ENCODE measurements at places on chromosomes 6 and 20.

GRCh38 chr6:42260396-42260888 lies 42.8 kb upstream of the MRPS10 start:
- DNase-seq, result no peak

- no peak for DNase-seq
Observed at GRCh38 chr6:6469074-6469473, 119.4 kb upstream of the LY86 start.

DNA sequence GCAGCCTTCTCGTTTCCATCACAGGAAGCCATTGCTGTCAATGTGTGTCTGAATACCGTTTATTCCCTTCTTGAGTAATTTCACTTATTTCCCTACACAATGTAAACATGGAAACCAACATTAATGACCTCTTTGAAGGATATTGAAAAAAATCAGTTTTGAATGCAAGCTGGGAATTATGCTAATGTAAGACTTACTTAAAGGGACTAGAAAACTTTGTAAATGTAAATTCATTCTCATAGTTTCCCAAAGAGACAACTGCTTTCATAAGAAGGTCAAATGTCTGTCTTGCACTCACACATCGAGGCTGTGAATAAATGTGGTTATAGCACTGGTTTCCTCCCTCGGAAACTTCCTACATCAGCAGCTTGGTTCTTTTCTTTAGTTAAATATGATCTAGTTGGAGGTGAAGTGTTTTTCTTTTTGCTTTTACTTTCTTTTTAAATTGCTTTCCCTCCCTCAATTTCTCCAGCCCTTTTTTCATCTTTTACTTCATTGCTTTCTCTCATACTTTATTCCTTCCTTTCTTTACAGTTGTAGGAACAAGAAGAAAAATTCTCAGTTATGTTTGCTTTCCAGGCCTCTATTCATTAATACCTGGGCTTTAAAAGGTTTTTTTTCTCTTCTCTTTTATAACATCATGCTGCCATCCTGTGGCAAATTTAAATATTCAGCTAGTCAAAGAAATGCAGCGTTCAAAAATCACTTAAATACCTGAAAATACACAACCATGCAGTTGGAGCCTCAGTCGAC lies 108.3 kb downstream of the TNFAIP3 start:
- DNase-seq, result no peak

GRCh38 chr6:21367649-21368154 lies 225.8 kb upstream of the SOX4 start:
- DNase-seq, result no peak

DNA sequence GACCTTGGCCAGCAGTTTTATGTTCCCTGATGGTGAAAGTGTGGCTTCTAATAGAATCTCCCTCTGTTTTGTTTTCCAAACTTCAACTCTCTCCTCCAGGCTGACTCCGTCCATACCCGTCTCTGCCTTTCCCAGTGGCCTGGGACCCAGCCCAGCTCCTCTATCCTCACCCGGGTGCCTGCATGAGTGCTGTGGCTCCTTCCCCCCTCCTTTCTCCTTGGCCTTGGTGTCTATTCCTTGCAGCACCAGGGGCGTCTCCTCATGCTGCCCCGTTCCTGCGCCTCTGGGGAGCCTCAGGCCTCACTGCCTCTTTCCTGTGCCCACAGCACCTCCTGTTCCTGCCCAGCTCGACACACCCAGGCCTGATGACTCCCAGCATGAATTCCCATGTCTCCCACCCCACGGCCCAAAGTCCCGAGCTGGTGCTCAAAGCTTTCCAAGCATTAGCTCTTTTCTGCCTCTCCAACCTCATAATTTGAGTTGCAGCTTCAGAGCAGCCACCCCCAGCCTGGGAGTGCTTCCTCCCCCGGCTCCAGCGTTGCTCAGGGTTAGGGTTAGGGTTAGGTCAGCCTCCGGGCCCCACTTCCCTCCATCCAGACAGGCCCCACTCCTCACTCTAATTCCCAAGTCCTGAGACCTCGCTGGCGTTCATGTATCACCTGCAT lies 56.3 kb upstream of the AFDN start:
- DNase-seq, result peak; percentile 17

DNA sequence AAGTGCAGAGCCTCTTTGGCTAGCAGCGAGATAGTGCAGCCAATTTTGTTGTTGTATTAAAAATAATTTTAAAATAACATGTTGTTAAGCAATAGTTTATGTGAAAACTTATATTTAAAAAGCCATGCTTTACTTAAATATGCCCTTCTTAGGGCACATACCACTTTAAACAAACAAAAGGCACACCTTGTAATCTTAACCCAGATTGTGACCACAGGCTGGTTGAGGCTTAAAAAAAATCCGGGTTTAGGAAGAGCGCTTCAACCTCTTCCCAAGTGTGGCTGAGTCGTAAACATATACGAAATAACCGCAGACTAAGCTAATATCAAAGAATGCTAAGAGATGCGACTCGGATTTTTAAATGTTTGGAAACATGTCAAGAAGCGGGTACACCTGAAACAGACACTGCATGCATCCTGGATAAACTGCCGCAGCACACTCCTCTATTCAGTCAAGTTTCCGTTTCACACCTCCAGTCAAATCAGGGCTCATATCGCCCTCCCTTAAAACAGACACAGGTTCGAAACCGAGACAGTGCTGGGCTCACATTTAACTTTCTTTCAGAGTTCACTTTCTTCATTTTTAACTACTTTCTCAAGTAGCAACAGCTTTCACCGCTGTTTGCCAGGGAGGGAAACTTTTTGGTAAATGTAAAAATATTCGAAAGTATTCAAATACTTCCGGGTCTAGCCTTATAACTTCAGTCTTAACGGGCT lies 1.5 kb downstream of the DEK start:
- no peak for DNase-seq

GRCh38 chr20:35088231-35089145 lies 4.1 kb downstream of the TRPC4AP start:
- DNase-seq, result no peak

DNA sequence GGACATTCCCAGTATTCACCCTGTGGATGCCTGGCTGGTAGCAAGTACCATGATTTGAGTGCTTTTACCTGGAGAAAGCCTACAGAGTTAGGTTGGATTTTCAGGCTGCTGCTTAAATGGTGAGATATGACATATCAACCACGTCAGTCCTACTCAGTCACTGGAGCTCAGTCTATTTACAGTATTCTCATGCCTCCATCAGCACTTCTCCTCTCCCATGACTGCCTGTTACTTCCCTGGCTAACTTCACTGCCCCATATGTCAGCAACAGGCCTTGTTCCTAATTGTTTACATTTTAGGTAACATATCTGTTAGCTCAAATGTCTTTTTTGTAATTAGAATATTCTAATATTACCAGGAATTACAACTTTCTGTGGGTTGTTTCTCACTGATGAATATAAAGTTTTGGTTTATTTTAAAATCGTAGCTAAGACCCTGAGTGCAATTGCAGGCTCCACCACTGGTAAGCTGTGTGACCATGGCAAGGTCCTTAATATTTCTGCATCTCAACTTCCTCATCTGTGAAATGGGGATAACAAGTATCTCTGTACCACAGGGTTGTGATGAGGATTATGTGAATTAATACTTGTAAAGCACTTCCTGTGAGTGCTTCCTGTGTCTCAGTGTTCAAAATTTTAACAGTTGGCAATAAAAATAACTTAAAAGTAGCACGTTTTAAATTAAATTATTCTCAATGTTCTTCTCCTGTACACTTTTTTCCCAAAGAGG lies 54.3 kb downstream of the RNF144B start:
- DNase-seq, result no peak

GRCh38 chr20:50477239-50477872 lies 32.8 kb upstream of the PTPN1 start:
- no peak for DNase-seq

GRCh38 chr6:13141387-13141786 lies 186.9 kb downstream of the TBC1D7 start:
- no peak for DNase-seq

DNA sequence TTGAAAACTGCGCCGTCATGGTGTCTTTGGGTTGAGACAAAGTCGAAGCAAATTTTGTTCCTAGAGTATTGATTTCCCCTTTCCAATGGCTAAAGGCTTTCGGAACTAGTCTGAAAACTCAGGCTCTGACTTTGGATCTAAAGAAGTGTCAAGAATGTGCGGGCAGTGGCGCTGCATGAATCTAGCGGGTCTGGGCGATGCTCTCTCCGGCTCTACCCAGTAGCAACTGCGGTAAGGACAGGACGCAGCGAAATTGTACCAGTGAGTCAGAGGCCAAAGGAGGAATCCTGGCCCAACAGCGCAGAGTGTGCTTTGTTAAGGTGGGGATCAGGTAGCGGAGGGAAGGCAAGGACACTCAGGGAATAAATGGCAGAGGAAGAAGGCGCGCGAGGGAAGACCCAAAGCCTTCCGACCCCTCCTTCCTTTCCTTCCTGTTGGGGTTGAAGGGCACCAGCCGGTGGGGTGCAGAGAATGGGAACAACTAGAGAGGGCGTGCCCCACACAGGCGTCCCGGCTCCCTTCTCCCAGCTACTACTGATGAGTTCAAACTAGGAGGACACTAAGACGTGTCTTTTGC lies 32.1 kb downstream of the HLA-F start:
- peak; percentile 54 for DNase-seq

- DNase-seq, result peak; percentile 82
Observed at GRCh38 chr6:31791324-31792089, 4.0 kb downstream of the VARS1 start.

GRCh38 chr6:7108964-7109836 lies 1.4 kb downstream of the RREB1 start:
- peak; percentile 76 for DNase-seq

DNA sequence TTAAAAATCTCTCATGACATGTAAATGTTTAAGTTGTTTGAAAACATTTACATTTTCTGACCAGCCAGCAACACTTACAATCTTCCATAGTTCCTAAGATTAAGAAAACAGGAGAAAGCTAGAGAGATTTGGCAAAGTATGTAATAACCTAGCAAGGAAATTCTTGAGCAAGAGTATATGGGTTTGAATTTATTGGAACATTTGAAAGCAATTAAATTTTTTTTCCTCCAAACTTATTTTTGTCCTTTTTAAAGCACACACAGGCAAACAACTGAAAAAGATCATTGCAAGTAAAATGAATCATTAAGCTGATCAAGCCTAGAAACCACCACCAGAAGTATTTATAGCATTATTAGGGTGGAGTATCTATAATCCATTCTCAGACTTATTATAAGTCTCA lies 20.1 kb upstream of the ZNF217 start:
- DNase-seq, result no peak

- DNase-seq, result no peak
Observed at GRCh38 chr6:36301781-36302180, 31.9 kb downstream of the PNPLA1 start.

- DNase-seq, result no peak
Observed at GRCh38 chr6:170545405-170545804, 7.7 kb downstream of the PSMB1 start.

DNA sequence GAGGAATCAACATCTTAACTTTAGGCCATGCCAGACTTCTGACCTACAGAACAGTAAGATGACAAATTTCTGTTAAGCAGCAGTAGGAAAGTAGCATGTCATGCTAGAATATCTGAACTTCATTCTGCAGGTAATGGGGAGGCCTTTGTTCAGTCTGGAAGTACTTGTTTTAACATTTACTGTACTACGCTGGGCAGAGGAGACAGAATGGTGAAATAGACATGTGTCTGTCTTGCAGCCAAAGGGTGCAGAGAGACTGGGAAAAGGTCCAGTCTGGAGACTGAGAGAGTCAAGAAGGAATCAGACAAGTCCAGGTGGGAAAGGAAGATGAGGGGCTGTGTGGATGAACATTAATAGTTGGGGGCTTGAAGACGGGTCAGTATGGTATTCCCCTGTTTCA lies 17.5 kb upstream of the ZBTB2 start:
- no peak for DNase-seq

- peak; percentile 82 for DNase-seq
Observed at GRCh38 chr6:32415521-32416019, 8.6 kb upstream of the BTNL2 start.

DNA sequence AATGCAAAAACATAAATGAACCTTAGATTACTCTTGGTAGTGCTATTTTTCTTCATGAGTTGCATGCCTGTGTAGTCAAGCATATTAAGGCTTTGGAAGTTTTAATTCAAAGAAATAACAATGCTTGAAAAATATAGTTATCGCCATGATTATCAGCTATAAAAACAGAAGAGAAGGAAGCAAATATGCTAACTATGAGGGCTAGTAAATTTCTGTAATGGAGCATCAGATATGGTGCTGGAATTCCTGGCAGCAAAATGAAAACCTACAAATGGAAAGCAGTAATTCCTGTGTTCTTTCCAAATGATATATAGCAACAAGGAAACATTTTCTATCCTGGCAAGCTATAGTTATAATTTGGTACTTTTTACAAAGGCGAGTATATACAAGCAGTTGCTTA lies 29.7 kb downstream of the DOP1A start:
- DNase-seq, result no peak

GRCh38 chr20:45290677-45291355 lies 15.8 kb upstream of the RBPJL start:
- DNase-seq, result peak; percentile 90

GRCh38 chr6:167698540-167698939 lies 128.2 kb upstream of the AFDN start:
- no peak for DNase-seq

DNA sequence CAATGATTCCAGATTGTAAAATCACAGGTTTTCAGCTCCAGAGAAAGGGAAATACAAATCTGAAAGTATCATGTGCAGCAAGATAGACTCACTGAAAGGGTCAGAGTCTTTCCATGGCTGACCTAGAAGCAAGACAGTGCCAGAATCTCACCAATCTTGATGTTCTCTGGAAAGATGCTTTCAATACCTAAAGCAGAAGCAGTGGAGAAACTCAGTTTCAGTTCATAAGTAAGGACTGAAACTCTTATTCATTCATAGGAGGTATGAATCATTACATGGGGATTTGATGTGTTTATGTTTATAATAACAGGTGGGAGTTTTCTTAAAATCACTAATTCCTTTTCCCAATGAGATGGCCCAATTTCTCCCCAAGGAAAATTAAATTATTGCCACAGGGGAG lies 42.5 kb downstream of the SLC2A12 start:
- DNase-seq, result no peak

- DNase-seq, result peak; percentile 68
Observed at GRCh38 chr6:2877960-2878359, 25.1 kb downstream of the SERPINB9 start.

DNA sequence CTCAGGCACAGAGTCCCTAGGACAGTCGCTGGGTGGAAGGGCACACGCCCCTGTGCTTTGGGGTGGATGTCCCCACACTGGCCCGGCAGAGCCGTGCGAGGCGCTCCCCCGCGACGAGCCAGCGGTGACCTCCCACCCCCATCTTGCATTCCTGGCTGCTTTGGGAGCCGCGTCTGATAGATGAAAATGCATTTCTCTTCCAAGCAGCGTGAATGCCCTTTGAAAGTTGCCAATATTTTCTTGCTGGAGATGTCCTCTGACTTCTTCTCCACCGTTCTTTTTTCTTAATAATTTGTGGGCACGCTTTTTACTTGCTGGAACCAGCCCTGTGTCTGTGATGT lies 29.9 kb downstream of the COL20A1 start:
- no peak for DNase-seq

GRCh38 chr20:44109951-44110361 lies 77.0 kb downstream of the JPH2 start:
- peak; percentile 54 for DNase-seq

GRCh38 chr20:43293068-43293786 lies 103.5 kb upstream of the PTPRT start:
- peak; percentile 26 for DNase-seq

GRCh38 chr6:118812970-118813369 lies 81.0 kb upstream of the ASF1A start:
- no peak for DNase-seq

Data from islet precursor cell (in vitro differentiated cells).